ENCODE measurements at places on chromosomes 6 and 20.

GRCh38 chr6:90914312-90914711, 327.4 kb upstream of the MAP3K7 start:
- no peak for DNase-seq

DNA sequence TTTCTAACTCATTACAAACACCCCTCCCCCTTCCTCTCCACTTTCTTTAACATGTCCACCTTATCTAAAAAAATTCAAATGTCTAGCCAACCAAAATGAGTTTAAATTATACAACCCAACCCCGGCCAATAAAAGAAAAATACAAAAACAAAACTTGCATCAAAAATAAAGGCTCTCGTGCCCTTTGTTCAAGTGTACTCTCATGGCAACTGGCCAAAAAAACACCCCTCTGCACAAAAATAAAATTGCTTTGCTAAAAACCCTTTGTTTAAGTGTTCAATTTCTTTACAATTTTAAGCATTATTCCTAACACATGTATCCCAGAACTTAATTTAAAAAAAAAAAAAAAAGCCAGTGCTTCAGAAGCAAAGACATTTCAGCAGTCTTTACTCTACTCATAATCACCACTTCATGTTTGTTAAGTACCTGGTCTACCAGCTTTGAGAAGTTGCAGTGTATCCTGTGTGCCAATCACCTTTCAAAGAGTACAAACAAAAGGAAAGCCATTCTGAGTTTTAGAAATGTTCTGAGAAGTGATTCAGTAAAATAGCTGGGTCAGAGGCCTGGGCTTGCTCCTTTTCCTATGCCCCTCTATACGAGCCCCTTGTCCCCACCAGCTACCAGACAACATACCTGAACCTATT, 87.5 kb downstream of the MDN1 start:
- no peak for DNase-seq

GRCh38 chr20:46057856-46058598, 29.0 kb downstream of the SLC12A5 start:
- DNase-seq = no peak

DNA sequence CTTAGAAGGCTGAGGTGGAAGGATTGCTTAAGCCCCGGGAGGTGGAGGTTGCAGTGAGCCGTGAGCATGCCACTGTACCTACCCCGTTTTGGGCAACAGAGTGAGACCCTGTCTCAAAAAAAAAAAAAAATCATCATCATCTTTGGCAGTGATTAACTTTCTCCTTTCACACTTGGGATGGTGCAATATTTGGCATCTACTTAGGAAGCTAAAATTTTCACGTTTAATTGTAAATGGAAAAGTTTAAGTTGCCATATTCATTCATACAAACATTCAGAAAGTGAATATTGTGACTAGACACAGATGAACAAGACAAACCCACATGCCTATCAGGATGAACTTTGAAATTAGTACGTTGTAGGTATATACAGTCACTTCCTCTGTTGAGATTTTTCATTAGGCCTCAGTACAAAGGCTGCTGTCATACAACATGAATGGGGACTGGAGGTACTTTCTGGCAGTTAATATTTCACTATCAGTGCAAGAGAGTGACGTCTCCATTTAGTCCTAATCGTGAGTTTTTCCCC, 10.3 kb downstream of the TOP1 start:
- DNase-seq = no peak

DNA sequence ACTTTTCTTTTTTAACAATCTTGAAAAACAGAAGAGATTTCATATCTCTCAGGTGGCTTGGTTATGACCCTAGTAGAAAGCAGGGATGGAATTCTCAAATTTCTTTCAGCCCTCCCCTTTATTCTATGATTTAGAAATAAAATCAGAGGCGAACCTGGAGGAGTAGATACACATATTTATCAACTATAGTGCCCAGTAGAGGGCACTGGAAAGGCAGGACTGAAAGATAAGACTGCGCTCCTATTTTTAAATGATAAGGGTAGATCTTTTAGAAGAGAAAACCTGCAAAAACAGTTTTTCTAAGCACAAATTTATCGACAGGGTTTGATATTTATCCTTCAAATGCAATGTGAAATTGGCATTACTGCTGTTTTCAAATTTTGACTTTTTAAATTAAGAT, 1296.6 kb downstream of the EPHA7 start:
- DNase-seq = no peak

- no peak for DNase-seq
These were observed 140.6 kb downstream of the MTHFD1L start for GRCh38 chr6:151005896-151006632.

GRCh38 chr6:158938220-158938619, 61.8 kb downstream of the RSPH3 start:
- no peak for DNase-seq

DNA sequence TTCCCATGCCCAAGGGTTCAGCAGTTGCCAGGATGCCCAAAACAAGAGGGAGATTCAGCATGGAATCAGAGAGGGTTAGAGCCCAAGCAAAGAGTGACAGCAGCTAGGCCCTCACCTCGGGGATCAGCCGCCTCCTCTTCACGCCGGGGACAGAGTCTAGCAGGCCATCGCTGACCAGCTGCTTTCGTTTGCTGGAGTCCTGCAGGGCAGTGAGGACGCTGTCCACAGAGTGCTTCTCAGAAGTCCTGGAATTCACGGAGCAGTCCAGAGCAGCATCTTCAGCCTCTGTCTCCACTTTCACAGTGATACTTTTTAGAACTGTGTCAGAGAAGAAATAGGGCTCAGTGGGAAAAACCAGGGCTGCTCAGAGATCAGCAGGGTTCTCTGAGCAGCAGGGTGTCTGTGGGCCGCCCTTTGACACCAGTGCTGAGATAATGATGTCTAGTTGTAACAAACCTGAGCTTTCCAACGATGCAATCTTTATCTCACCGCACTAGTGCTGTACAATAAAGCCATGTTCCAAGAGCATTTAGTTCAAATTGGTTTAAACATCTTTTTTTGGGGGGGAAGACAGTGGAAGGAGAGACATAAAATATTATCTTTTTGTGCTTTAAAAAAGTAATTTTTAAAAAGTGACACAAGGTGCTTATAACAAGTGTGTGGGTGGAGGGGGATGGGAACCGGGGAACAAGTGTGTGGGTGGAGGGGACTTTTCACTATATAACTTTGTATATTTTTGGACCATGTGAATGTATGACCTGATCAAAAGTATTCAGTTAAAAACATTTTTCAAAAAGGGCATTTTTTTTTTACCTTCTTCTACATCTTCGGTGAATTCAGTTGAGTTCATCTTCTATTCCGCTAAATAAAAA, 16.6 kb downstream of the BEND3 start:
- DNase-seq = no peak

DNA sequence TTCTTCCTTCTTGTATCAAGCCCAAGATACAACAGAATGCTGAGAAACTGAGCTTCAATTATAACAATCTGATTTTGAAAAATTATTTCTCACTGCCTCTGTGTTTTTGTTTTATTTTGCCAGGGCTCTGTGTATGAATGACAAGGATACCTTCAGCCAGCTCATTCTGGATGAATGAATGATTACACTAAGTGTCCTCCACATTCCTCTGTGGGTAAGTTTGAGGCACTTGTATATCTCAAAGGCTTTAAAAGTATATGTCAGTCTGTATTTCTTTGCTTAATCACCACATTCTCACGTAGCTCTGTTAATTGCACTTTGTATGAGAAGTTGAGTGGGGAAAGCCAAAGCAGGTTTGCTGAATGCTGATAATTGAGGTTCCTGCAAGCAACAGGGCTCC, 95.1 kb downstream of the TIAM2 start:
- DNase-seq = no peak

- DNase-seq = peak; percentile 11
These were observed 782 bp downstream of the MAP3K5 start for GRCh38 chr6:136791296-136792094.

GRCh38 chr6:161503570-161503969, 229.7 kb upstream of the AGPAT4 start:
- DNase-seq = no peak
